ENCODE measurements at places on chromosomes 16 and 17.

DNA sequence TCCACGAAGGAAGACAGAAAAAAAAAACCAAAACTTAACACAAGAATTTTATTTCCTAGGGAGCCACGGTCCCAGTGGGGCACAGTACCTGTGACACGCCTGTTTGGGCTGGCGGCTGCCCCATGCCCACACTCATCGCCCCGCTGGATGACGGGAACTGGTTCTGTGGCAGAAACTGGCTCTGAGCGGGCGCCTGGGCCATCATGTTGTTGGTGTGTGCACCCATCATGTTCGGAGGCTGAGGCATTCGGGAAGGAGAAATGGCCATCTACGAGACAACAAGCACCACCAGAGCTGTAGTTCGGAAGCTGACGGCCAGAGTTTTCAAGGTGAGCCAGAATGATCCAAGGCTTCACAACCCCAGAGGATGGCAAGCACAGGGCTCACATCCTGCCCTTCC, 56.3 kb upstream of the TRAP1 start:
- DNase-seq, result no peak

DNA sequence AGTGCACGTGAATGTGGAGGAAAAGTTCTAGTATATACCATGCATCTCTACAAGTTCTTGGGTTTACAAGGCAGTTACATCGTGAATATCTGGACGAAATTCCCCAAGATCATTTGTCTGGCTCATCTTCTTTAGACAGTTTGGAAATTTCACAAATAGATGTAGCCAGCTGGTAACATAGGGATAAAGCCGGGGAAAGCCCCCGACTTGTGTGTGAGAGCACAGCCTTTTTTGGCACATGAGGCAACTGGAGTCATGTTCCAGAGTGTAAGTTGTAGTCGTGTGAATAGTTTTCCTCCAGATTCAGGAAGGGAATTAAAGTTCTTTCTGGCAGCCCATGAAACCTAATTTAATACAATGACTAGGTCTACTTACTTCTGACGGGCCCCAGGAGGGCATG, 62.3 kb downstream of the MARCHF10 start:
- no peak for DNase-seq

DNA sequence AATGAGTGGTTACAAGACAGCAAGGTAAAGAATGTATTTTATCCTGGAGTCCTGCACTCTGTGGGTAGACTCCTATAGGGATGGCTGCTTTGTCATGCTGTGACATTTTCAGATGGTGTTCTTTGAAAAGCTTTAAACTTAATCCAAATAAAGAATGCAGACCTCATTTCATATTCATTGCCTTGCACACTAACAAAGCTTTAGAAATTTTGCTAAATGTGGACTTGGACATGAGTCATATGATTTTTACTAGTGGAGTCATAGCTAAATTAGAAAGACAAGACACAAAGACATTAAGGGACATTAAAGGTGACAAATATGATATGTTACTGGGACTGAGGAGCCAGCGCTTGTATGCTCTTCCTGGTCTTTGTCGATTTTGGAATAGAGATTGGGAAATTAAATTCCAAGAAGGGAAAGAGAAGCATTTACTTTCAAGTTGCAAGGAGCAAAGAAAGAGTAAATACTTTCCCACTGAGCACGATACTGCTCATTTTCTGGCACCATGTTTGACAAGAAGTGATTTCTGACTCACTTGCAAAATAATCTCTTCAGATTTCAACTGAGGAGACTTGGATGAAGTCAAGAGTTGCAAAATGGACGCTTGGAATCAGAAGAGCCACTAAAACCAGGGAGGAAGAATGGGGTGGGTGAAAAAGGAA, 152.9 kb upstream of the MYOCD start:
- DNase-seq, result no peak

DNA sequence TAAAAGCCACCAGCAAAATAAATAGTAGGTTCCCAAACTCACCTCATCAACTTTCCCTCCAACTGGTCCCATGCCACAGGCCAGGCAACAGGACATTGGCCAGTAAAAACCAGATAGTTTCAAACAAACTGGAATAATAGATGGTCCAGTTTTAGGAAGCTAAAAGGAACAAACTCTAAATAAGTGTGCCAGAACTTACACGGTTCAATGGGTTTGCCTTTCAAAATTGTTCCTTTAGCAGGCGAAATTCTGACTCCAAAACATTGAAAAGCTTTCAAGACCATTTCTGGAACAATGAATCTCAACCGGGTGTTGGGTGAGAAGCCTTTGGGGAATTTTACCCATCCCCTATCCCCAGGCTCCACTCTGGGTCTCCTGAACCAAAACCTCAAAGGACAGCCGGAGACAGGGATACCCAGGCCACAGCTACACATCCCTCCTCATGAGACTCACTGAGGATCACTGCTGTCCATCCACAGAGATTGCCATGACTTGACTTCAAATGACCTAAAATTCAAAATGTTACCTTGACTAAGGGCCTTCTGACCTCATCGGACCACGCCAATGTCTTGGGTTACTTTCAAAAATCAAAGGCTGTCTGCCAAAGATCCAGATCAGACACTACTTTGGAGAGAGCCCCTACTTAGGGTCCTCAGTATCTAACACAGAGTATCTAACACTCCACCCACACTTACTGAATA, 13.0 kb downstream of the AXIN2 start:
- DNase-seq, result no peak

GRCh38 chr17:57195785-57196460, 60.4 kb upstream of the MSI2 start:
- no peak for DNase-seq

- no peak for DNase-seq
Observed at GRCh38 chr17:45863857-45864654, 19.4 kb downstream of the SPPL2C start.

GRCh38 chr17:32794533-32795246, 82.2 kb downstream of the MYO1D start:
- DNase-seq, result no peak

- no peak for DNase-seq
Observed at GRCh38 chr16:50161950-50162349, 8.8 kb downstream of the TENT4B start.

- DNase-seq, result peak; percentile 24
Observed at GRCh38 chr17:8226536-8227237, 16.3 kb upstream of the AURKB start.

GRCh38 chr16:87169509-87169995, 147.6 kb downstream of the C16orf95 start:
- DNase-seq, result no peak

DNA sequence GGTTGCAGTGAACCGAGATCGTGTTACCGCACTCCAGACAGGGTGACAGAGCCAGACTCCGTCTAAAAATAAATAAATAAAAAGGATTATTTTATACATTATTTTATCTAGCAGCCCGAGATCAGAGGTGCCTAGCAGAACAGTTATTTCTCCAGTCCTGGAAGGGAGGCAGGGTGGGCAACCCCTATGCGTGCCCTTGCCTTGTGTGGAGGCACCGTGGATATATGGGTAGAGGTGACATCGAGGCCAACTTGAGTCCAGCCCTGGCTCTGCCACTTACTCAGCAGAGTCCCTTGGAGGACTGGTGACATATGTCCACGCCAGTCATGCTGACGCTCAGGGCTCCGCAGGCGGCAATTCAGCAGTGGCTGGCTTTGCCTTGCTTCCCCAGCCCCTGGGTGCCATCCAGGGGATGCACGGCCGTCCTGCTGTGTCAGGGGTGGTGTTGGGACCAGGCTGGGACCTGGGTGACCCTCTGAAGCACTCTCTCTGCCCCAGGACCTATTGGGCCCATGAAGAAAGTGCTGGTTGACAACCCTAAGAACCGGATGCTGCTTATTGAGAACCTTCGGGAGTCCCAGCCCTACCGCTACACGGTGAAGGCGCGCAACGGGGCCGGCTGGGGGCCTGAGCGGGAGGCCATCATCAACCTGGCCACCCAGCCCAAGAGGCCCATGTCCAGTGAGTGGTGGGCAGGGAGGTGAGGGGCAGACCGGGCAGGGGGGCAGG, 13.2 kb downstream of the GALK1 start:
- no peak for DNase-seq

DNA sequence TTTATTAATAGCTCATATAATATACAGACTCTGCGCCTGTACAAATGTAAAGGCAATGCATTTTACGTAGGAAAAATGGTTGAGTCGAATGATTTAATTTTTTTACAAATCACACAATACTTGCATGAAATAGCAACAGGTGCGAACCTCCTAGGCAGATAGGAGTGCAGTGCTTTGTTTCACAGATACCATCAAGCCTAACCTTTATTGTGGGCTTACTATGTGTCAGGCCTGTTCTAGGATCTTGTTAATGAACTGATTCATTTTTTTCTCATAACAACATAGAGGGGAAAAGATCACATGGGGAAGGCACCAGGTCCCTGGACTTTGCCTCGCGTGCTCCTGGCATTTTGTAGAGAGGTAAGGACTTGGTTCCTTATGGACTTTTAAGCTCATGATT, 107.8 kb downstream of the PRKCB start:
- DNase-seq, result no peak

GRCh38 chr17:4492721-4493561, 5.7 kb upstream of the SPNS2 start:
- DNase-seq, result no peak

GRCh38 chr17:72771734-72772133, 320.8 kb downstream of the SLC39A11 start:
- no peak for DNase-seq

GRCh38 chr17:38899421-38899820, 26.0 kb upstream of the LASP1NB start:
- DNase-seq, result no peak

DNA sequence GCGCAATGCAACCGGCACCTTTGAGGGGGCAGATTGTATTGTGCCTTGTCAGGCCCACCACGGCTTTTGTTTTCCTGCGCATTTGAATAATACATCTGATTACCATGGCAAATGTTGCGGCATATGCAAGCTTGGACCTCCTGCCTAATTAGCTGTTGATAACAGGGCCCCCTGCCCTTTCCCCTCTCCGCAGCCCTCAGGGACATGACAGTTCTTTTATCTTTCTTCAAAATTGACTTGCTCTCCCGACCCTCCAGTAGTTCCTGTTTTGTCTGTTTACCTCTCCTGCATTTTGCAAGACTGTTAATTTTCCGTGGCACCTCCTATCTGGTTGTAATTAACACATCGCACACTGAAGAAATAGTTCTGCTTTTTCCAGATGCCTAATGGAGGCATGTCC, 86.8 kb downstream of the RBFOX1 start:
- no peak for DNase-seq

DNA sequence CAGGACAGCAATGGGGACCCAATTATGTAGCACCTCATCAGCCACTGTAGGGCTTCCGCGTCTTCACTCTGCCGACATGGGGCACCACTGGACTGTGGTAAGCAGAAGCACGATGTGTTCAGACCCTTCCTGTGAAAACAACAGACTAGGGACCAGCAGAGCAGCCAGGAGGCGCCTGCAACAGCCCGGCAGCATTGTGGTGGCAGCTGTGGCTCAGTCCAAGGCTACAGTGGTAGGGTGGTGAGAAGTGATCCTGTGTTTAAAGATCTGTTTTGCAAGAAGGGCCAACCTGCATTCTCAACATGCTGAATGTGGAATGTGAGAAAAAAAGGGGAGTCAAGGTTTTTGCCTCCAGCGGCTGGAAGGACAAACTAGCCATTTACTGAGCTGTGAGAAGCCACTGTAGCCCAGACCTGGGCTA, 80.8 kb downstream of the GAS7 start:
- DNase-seq, result no peak

- no peak for DNase-seq
Observed at GRCh38 chr17:61822326-61823285, 40.7 kb downstream of the BRIP1 start.

DNA sequence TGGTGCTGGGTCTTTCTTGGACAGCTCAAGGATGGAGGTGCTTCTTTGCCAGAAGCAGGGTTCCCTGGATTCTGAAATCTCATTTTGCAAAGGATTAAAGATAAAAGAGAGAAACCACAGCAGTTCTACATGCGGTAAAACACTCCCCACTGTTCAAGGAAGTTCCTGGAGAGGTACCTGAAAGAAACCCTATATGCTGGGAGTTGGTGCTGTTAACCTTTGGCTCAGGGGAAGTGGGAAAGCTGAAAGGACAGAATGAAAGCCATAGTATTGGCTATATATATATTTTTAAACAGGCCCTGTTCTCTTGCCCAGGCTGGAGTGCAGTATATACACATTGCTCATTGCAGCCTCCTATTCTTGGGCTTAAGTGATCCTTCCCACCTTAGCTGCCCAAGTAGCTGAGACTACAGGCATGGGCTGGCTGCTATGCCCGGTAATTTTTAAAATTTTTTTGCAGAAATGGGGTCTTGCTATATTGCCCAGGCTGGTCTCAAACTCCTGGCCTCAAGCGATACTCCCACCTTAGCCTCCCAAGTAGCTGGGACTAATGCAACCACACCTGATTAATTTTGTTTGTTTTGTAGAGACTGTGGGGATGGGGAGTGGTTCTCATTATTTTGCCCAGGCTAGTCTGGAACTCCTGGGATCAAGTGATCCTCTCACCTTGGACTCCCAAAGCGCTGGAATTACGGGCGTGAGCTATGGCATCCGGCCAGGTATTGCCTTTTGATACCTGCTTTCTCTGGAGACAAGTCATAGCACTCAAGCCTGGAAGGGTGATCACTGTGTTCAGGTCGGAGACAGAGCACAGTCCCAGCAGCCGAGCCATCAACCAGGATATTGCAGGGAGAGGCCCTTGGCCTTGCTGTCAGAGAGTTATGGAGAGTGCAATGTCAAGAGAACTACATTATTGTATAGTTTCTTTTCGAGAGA, 55.2 kb downstream of the MSI2 start:
- DNase-seq, result no peak

DNA sequence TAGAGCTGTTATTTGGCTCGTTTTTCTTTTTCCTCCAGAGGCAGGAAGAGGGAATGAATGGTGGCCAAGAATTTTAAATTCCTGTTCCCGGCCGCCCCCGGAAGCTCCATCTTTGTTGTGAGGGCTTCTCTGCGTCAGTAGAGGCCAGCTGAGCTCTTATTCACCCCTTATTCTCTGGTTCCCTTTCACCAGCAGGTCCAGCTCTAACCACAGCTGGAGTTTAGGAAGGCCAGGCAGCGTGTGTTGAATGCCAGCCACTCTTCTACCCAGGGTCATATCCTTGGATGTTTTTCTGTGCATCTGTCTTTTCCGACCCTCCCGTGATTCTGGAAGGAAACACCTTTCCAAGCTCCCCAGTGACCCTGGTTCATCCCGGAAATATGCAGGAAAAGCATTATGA, 570.5 kb downstream of the WWOX start:
- DNase-seq, result no peak

DNA sequence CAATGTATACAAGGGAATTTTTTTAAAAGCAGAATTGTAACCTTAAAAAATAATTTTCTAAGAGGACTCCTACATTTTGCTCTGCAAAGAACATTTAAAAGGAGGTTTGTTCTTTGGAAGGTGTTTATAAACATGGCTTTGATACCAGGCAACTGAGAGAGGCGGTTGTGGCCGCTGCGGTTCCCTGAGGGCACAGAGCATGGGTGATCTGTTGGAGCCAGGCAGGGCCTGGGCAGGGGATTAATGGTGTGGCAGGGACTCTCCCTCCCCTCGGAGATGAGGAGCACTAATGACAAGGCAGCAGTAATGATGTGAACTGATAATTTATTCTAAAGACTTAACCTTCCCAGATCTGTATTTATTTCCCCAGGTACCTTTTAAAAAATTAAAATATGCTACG, 65.4 kb downstream of the WWP2 start:
- DNase-seq, result no peak

- no peak for DNase-seq
Observed at GRCh38 chr17:42179911-42180410, 981 bp downstream of the KCNH4 start.
